ENCODE measurements at places on chromosomes 2 and 18. TPM values are rescaled to one million over a fixed set of nuclear protein-coding genes. Genes with fewer than 3 reads are reported as not detected.

GRCh38 chr2:105323111-105323510 is 6.4 kb downstream of the TGFBRAP1 start:
- DNase-seq: no peak

GRCh38 chr2:26528836-26529235 is 50.9 kb upstream of the OTOF start:
- DNase-seq: no peak

GRCh38 chr2:190876631-190877030 is 4.0 kb upstream of the GLS start:
- DNase-seq: no peak

DNA sequence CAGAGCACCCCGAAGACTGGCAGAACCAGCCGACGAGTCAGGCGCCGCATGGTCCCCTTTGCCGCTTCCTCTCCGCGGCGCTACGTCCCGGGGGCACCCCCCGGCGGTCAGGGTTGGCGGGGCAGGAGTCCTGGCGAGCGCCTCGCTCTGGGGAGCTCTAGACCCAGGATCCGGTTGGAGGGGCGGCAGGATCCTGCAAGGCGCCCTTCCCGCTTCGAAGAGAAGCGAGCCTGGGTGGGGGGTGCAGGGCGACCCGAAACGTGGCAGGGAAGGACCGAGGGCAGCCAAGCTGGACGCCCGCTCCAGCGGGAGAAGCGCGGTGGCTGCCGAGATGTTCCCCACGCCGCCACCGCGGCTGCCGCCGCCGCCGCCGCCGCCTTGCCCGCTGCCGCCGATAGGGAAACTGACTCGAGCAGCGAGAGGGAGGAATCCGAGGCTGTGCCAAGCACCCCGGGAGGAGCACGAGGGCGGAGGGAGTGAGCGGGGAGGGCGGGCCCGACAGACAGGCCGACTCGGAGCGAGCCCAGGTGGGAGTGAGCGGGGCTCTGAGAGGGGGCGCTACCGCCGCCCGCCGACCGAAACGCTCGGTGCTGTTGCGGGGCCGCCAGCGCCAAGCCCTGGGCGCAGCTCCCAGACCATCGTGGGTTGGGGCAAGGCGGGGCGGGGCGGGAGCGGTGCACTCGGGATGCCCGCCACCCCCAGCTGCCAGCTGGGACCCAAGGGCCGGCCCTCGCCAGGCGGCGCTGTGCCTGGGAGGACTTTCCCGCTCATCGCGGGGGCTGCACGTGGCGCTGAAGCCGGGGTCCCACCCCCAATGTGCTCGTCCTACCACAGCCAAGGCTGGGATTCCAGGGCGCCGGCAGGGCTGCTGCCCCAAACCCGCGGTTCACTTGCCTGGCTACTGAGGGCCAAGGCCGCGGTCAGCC is at the start of gene GALNT14:
Gene GALNT14 (minus strand): TSS at position 404 of the 926 bp plus-strand sequence. CDS start 354 bp downstream, at position 50.
- DNase-seq: peak; percentile 33

DNA sequence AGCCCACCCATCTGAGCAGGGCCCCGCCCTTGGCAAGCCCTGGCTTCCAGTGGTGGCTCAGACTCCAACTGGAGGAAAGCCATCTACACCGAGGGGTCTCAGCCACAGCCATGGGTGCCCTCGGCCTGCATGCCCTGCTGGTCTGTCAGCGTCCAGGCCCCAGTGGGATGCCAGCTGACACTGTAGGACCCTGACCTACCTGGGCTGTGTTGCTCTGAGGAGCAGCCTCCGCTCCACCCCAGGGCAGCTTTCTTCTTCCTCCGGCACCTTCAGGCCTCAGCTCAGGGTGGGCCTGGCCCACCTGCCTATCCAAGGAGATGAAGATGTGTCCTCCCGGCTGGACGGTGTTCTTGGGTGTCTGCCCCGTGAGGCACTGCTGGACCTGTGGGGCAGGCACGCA is 13.9 kb upstream of the ARHGEF4 start:
- no peak for DNase-seq

DNA sequence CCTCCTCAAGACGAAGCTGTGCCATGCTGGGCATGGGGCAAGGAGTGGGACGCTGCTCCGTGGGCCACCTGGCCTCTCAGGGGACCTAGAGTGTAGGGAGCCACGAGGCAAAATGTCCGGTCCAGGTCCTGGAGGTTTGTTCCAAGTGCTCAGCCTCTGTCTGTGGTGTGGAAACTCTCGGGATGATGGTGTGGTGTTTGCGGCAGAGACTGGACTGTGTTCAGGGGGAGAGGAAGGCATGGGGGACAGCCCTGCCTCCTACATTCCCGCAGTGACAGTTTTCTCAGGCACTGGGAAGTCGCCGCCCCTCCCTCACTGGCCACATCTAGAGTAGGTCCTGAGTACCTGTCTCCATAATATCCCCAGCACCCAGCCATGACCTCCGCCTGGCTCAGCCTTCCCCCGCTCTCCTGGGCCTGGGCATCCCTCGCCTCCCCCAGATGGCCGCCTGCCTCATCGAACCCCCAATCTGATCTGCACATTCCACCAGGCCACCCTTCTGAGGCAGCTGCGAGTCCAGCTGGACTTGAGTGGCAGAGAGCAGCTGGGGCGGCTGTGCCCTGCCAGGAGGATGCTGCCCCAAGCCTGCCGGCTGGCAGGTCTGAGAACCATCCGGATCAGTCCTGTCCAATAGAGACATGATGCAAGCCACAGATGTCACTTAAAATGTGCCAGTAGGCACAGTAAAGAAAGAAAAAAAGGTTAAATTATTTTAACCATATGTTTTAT is 6.2 kb downstream of the KCNIP3 start:
- DNase-seq: no peak

Gene INPP1
- 17.7 TPM for polyA plus RNA-seq

Gene C2orf78
- not detected for polyA plus RNA-seq

DNA sequence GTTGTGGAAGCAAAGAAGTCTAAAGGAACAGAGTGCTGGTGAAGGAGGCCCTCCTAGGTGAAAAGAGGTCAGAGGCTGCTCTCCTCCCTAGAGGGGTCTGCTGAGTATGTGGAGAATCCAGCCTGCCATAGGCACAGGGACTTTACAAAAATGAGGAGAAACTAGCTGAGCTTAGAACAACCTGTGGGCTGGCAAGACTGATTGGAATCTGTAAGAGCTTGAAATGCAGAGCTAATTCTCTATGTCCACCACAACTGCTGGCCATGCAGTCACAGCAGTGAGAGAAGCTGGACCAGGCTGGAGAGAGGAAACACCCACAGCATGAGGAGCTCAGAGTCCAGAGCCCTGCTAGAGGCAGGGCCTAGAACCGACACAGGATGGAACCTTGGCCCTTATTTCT is 251.0 kb upstream of the MGAT5 start:
- DNase-seq: no peak

DNA sequence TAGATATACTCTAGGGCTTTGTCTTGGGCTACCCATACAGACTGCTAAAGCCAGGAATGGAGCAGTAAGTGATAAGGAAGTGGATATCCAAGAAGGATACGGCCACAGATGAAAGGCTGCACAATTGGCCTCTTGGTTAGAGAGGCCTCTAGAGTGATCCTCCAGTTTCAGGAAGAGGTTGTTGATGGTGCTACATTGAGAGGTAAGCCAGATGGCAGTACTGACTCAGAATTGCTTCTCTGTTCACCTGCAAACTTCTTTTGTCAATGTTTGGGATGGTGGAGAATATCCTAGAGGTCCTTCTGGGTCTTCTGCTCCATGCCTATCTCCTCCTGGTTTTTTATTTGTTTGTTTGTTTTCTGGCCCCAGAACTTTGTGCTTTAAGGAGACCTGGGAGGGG is 226.8 kb upstream of the LRRTM1 start:
- DNase-seq: no peak

DNA sequence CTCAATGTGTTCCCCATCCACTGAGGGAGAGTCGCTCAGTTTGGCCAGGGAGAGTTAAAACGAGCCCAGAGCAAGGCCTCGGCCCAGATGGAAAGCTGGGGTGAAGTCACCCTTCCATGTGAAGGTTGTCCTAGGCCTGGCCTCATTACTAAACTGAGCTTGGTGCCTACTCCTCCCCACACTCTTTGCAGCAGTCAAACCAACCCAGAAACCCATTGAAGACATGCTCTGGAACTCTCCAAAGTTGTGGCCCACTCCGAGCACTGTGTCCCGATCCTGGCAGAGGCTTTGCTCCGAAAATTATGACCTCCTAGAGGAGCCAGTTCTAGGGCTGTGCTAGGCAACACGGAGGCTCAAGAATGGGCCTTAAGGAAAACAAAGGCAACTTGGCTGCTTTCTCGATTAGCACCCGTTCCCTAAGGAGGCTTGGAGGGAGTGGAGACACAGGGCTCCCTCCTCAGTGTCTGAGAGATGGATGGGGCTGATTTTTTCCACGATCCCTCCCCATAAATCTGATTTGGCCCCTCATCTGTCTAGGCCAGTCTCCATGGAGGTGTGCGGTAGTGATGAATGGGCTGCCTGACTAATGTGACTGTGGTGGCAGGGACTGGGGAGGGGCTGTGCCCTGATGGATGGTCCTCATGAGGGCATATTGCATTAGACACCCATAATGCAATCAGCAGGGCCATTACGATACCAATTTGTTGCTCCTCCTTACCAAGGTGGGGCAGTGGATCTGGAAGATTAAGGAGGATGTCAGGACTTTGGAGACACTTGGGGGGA is 11.7 kb upstream of the CYP26B1 start:
- no peak for DNase-seq

Measured in right renal pelvis (tissue), 4 donors.